ENCODE measurements at places on chromosomes 3 and 15.

GRCh38 chr15:67722030-67722817, 103.1 kb upstream of the SKOR1 start:
- DNase-seq: no peak

DNA sequence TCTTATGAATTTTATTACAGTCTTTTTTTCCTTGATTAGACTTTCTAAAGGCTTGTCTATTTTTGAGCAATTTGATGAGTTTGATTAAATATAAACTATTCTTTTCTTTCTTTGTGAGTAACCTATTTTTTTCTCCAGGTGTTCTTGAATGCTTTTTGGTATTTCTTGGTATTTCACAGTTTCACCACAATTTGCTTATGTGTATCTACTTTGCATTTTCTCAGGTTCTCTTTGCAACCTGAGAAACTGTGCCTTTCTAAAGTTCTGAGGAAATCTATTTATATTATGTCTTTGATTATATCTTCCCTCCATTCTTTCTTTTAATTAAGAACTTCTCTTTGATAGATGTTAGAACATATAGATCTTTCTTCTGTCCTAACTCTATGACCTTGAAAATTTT, 117.1 kb upstream of the MLF1 start:
- no peak for DNase-seq

- no peak for DNase-seq
Observed at GRCh38 chr3:124636101-124636862, 94.0 kb upstream of the UMPS start.

DNA sequence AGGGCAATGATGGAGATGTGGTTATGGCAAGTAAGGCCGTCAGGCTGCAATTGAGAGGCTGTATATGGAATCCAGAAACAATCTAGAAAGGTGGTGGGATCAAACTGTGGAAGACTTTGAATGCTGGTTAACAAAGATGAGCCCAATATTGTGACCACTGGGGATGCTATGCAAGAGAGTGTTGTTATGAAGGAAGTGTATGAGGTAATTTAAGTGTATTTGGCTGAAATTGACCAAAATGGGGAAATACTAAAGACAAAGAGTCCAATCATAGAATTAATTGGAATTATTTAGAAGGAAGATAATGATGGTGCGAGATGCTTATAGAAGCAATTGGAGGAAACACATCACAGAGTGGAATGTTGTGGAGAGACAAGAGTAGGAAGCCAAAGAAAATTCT, 24.5 kb downstream of the BTLA start:
- DNase-seq: no peak

DNA sequence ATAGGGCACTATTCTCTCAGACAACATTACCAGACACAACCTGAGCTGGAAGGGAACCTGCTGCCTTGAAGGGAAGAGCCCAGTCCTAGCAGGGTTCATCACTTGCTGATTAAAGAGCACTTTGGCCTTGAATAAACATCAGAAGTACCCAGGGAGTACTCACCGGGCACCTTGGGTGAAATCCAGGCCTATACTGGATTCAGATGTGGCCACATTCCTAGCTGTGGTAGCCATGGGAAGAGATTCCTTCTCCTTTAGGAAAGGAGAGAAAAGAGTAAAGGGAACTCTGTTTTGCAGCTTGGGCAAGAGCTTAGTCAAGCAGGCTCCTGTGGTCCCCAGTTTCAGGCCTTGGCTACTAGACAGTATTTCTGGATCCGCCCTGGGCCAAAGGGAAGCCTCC, 195.0 kb downstream of the SPATA16 start:
- no peak for DNase-seq

DNA sequence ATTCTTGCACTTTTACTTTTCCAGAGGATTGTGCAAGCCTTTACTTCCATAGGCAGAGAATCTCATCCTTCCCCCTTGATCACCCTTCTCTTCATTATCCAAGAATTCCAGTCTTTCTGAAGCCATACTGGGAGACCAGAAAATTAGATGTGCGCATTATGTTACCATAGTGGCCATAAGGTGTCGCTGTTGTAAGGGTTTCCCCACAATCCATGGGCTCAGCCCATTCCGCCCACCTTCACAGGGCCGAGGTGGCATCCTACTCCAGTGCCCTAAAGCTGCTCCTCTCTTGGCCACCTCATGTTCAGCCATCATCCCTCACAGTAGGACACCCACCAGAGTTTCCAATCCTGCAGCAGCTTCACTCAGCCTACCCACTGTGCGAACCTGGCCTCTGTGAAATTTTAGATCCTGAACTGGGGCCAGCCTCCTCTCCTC, 35.0 kb downstream of the CTSH start:
- no peak for DNase-seq

- DNase-seq: no peak
Observed at GRCh38 chr3:110301781-110302180, 769.8 kb upstream of the NECTIN3 start.

GRCh38 chr3:49900491-49901153, 3.1 kb downstream of the MST1R start:
- no peak for DNase-seq

DNA sequence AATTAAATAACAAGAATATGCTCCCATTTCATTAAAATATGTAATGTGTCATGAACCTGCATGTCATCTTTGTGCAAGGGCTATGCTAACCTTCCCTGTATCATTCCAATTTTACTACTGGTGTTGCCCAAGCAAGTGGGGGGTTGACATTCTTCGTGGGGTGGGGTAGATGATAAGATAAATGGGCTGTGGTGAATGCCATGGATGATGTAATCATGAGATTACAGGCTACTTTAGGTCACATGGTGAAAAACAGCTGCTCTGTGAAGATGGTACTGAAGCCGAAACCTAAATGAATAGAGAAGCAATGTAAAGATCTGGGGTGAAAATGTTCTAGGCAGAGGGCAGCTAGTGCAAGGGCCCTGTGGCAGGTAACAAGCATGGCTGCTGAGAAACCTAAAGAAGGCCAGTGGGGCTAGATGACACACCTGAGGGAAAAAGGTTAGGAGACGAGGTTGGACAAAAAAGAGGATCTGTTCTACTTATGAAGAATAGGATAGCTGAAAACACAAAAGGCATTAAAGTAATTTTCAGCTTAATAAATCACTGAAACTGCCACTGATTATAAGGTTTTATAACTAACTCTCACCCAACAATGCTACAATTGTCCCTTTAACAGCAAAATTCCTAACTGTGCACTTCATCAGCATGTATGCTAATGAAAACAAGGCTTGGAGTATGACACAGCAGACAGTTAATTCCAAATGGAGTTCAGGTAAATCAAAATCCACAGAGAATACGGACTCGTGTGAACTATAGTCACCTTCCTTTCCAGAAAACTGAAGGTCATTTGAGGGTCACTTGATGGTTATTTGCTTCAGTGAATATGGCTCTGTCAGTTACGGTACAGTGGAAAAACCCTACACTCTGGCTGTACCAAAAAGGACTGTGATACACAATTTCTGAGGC, 35.0 kb downstream of the MTMR10 start:
- DNase-seq: no peak

DNA sequence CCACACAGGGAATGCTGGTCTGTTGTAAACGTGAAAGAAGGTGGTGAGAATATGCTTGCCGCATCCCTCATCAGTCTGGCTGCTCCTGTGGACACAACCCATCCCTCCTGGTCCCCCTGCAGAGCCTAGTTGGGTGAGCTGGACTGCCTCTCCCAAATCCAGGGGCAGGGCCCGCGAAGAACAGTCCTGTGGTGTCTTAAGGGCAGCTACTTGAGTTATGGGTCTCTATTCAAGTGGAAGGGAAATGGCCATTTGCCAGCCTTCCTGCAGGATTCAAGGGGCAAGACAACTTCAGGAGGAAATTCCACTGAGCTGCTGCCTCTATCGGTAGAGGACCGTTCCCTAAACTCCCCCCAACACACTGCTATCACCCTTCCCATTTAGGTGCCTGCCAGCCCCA, 98.9 kb downstream of the IQSEC1 start:
- no peak for DNase-seq

DNA sequence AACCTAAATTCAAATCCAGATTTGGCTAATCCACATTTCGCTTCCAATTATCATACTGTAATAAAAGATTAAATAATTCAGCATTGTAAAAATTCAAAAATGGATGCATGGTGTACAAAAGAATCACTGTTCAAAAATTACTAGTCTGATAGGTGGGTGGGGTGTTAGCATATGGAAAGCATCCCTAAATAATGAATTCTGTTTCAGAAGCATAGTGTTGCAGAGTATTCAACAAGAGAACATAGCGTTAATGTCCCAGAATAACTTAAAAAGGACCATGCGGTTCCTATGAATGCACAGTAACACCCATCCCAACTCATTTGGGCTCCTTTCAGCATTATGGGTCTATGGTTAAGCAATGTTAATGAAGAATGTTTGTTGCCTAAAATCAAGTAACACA, 51.1 kb downstream of the MORC1 start:
- no peak for DNase-seq

- DNase-seq: peak; percentile 65
Observed at GRCh38 chr15:94584833-94585244, 353.5 kb downstream of the MCTP2 start.

DNA sequence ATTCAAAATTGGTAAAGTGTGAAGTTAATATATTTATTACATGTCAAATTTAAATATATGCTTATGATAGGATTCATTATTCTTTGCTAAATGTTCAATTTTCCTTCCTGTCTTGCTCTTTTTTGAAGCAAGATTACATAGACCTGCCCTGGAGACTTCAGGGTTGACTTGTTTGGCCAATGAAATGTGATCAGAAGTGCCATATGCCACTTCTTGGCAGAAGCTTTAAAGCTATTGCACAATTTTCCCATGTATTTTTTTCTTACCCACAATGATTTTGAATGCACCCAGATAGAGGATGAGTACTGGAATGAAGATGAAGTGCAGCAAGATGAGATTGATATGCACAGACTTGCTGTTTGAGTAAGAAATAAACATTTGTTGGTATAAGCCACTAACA, 406.3 kb upstream of the BCHE start:
- no peak for DNase-seq

DNA sequence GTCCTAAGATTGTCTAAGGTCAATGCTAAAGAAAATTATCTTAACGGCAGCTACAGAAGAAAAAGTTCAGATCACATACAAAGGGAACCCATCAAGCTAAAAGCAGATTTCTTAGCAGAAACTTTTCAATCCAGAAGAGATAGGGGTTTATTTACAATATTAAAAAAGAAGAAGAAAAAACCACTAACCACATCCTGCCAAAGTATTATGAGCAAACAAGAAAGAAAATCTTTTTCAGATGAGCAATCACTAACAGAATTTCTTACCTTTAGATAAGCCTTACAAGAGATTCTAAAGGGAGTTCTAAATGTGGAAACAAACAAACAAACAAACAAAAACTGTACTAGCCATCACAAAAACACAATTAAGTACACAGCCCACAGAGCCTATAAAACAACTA, 1015.8 kb upstream of the EPHA6 start:
- no peak for DNase-seq

GRCh38 chr15:91866971-91867372, 13.5 kb downstream of the SLCO3A1 start:
- no peak for DNase-seq

GRCh38 chr3:64091501-64091900, 68.2 kb upstream of the PSMD6 start:
- DNase-seq: no peak

DNA sequence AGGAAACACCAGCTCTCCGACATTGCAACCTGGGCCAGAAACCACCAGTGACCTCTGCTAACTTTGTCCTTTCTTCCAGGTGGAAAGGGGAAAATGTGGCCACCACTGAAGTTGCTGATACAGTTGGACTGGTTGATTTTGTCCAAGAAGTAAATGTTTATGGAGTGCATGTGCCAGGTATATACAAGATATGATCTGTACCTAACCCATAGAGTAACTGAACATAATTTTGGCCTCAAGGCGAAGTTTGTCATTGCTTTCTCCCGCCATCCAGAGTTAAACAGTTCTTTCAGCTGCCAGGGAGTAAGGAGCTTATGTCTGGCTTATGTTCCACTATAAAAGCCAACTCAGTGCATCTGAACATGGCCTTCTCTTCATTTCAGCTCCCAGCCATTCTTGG, 36.7 kb downstream of the HDC start:
- no peak for DNase-seq

DNA sequence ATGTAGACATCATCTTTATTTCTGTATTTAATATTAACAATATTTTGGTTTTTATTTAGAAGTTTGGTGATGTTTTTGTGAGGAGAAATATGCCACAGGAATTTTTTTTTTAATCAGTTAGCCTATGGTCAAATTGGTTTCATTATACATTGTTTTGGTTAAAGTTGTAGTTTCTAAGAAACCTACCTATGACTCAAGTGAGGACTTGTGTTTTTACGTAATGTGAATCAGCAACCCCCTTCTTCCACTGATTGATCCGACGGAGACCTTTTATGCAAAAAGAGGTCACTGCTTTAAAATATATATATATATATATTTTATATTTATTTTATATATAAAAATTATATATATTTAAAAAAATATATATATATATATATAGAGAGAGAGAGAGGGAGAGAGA, 698.1 kb downstream of the FHIT start:
- no peak for DNase-seq

DNA sequence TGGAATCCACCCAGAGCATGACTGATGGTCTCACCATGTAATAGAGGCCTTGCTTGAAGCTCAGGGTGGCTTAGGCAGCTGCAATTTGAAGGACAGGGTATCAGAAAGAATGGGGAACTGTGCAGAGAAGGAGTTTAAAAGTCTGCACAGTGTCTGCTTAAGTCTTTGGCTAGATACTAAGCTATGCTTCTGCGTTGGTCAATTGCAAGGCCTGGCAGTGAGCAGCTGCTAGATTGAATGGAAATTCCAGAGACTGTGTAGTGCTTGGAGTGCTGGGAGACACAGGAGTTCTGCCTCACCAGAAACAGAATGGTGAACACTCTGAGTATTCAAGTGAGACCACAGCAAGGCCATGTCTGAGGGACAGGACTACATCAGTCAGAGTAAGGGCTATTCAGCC, 17.3 kb upstream of the ATP10A start:
- no peak for DNase-seq

DNA sequence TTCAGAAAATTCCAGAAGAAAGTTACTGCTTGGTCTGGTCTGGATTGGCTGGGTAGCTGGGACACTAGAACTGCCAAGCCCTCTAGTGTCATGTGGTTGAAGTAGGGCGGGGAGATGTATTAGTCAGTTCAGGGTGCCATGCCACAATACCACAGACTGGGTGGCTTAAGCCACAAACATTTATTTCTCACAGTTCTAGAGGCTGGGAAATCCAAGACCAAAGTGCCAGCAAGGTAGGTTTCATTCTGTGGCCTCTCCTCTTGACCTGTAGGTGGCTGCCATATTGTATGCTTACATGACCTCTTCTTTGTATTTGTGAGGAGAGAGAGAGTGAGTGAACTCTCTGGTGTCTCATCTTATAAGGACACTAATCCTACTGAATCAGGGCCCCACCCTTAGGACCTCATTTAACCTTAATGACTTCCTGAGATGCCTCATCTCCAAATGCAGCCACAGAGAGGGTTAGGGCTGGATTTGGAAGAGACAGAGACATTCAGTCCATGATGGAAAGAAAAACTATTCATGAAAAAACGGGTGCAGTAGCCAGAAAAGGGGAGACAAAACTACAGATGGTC, 18.1 kb upstream of the ZSCAN2 start:
- DNase-seq: no peak

- no peak for DNase-seq
Observed at GRCh38 chr3:159609625-159610024, 379.0 kb upstream of the IL12A start.

All from stimulated activated naive CD4-positive, alpha-beta T cell (primary cell).